ENCODE measurements at places on chromosomes 13 and 19.

DNA sequence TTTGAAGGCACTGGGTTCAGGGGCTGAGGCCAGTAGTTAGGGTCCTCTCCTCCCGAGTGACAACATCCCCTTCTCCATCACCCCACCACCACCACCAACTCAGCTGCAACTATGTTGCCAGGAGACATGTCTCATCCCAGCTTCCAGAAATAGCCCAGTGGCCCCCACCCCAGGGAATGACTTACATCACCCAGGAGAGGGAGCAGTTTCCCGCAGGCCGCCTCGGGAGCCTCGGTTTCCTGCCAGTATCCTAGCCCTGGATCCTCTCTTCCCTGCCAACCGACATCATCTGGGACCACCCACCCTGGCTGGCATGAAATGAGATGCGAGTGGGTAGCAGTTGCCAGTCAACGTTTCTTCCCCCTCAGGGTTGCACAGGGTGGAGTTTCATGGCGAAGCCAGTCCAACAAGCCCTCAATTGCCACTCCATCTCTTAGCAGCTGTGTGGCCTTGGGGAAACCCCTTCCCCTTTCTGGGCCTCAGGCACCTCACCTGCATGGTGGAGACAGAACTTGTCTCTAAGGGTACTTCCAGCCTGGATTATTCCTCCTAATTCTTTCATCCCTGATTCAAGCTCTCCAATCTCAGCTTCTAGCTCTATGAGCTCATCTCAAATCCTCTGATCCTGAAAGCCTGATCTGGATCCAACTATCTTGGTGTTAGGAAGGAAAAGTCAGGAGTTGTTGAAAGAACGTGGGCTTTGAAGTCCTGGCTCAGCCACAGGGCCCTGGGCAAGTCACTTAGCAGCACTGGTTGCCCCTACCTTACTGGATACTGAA is 3.9 kb upstream of the GSK3A start:
- DNase-seq: peak; percentile 69

DNA sequence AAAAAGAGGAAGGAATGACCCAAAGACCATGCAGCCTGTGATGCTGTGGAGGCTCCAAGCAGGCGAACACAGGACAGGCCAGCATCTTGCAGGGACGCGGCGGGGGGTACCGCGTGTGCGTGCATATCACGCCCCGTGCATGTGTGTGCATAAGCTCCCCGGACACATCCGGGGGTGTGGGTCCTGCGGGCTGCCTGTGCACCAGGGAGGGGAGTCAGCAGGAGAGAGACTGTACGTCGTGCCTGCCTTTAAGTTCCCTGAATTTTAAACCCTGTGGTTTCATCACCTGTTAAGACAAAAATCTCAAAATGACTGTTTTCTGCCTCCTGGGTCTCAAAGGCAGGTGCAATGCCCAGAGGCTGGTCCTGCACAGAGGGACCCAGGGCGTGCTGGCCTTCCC is 16.6 kb downstream of the ADAT3 start:
- DNase-seq: no peak

DNA sequence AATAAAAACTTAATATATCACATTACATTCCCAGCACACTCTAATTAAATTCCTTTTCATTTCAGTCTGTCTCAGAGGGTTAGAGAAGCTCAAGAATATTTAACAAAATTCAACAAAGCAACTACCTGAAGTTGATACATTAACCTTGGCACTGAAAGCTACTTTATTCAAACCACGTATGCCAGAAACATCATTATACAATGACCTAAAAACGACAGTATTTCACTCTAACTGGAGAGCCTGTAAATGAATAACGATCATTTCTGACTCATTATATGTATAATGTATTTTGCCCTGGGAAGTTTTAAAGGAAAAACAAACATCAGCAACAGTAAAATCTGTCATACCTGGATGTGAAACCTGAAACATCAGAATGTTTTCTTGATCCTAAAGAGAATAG is 270.1 kb downstream of the SLITRK5 start:
- no peak for DNase-seq

GRCh38 chr19:55042688-55043087 is 4.6 kb upstream of the GP6 start:
- DNase-seq: no peak

DNA sequence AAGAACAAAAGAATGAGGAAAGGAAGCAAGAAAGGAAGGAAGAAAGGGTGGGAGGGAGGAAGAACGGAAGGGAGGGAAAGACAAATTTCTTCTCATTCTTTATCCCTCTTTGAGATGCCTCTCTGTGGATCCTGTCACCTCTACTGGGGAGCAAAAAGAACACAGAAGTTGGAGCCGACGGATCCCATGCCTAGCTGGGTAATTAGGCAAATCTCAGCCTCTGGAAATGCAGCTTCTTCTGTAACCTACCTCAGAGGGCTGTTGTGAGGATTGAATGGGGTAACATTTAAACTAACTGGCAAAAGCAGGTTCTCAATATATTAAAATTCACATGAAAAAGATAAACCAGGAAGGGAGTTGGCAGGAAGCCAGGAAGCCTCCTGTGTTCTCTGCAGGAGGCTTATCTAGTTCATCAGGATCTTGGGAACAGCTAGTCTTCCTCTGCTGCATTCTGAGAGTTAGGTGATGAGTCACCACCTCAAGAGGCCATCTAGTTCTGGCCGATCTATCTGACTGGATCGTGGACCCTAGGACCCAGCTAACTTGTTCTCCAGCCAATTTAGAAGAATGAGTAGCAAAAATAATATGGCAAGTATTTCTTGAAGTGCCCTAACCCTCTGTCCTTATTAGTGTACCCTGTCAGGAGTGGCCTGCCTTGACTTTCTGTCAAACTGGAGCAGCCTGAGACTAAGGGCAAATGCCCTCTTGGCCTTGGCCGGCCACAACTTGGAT is 15.2 kb upstream of the CPB2 start:
- DNase-seq: peak; percentile 34

DNA sequence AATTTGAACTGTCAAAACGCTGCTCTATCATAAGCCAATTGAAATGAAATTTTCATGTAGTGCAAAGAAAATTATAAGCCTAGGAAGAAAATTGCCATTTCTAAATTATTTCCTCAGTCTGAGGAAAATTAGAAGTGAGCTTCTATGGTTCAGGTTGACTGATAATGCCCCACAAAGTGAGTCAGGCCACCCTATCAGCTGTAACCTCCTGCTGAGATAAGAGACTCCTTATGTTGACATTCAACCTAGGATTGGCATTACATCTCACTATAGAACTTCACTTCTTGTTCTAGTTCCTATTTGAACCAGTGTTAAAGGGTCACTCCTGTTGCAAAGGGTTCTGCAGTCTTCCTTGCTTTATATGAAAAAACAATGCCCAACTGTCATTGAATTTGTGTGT is 32.6 kb upstream of the RFC3 start:
- DNase-seq: no peak

- no peak for DNase-seq
These were observed 130.1 kb downstream of the KLF12 start for GRCh38 chr13:74004109-74004508.

DNA sequence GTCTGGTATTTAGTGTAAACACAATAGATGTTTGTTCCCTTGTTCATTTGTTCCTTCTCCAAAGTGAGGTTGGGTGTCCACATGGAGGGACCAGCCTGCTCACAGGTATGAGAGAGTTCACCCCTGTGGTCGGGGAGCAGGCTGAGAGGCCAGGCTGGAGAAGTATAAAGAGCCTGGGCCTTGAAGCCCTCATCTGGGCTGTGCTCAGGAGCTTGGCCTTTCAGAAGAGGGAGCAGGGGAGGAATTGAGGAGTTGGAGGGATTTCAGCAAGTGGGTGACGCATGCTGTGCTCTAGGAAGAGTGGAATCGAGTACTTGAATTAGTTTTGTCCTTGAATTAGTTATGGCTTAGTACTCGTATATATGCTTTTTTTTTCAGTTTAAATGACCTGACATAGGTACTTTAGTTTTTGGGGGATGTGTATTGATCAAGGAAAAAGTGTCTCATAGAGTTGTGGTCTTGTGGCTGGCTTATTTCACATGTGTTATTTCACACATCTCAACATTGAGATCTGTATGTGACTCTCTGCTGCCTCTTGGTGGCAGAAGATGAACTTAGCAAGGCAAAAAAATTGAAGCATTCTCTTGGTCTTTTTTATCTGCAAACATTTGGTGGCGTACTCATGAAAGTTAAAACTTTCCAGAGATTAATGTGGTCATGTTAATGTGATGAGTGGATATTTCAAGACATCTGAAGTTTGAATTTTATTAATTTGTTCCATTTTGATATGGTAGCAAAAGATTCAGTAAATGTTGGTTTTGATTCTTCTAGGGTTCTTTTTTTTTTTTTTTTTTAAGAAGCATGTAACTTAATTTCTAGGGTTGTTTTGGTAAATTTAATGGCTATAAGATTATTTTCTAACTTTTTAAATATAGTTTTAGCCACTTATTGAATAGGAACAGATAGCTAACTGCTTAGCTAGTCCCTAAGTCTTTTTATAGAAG is 54.3 kb downstream of the SLAIN1 start:
- peak; percentile 28 for DNase-seq

DNA sequence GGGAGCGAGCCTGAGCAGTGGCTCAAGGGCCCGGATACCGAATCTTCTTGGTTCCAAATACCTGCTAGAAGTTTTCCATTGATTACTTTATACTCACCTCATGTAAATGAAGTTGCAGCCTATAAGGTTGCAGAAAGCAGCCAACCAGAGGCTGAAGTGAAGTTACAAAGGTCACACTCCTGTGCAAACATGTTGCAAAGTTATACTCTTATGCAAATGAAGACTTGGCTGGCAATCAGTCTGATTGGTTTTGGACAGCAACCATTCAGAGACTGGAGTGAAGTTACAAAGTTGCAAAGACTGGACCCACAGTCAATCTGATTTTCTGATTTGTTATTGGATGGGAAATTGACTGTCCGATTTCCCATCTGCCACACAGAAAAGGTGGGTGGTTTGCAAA is 152.5 kb downstream of the GGACT start:
- DNase-seq: no peak

DNA sequence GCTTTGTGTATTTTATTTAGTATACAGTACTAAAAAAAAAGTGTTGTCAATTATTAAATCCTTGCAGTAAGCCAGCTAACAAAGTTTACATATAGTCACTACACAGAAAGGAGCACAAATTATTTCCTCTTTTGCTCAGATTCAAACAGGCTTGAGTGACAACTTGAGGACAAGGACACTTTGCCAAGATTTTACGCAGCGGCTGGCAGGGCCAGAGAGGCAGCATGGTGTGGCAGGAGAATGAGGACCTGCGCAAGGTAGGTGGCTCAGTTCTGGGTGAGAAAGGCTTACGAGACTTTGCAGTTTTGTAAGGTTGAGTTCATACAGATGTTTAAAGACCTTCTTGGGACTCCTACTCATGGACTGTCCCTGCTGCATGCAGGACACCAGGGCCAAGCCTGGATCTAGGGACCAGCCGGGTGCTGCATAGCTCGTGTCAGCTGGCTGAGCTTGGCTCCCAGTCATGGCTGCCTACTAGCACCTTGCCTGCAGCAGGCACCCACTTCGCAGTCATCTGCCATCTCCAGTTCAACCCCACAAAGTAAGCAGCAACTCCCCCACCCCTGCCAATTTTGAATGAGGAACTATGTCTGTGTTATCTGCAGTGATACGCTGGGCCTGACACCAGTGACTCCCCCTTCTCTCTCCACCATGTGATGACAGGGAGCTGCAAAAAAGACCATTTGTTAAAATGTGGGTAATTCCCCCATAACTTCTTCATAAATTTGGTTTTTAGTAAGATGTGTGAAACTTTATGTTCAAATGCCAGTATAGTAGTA is 3.7 kb upstream of the TUBA3C start:
- no peak for DNase-seq

DNA sequence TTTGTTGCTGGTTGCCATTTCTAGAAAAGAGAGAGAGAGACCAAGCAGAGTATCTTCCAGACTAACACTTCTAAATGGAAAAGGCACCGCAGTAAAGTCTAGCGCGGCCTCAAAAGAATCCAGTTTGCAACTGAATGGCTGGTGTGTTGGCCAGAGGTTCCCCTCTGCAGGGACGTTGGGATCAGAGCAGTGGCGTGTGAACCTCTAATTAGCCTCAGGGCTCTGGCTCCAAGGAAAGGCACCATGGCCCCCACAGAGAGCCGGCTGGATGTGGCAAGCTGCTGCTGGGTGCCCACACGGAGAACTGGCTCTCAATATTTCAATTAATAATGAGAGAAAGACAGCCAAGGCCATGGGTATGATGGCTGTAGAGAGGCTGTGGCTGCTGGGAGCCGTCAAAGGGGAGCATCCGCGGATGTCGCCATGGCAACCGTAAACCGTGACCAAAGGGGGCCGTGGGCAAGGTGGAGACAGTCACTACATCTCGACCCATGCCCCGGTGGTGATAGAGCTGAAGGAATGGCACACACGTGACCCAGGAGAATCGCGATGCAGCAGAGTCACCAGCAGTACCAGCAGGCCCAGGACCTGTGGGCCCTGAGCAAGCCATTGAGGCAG is 9.5 kb downstream of the VSTM2B start:
- no peak for DNase-seq

GRCh38 chr13:110503037-110503901 is 58.3 kb downstream of the RAB20 start:
- no peak for DNase-seq

DNA sequence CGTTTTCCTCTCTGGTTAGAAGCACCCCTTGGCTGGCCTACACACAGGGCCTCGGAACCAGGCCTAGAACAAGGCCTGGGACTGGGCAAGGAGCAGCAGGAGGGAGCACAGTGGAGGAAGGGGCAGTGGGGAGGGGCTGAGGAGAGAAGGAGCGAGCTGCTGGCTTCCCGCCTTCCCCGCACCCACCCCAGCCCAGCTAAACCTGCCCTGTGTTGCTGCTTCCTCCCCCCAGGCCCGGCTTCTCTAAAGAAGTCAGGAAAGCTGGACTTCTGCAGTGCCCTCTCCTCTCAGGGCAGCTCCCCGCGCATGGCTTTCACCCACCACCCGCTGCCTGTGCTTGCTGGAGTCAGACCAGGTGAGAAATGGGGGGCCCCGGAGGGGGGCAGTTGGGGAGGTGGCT is 24.3 kb downstream of the LYL1 start:
- DNase-seq: peak; percentile 18

- peak; percentile 7 for DNase-seq
These were observed 78.5 kb upstream of the NBEA start for GRCh38 chr13:34863360-34864135.

DNA sequence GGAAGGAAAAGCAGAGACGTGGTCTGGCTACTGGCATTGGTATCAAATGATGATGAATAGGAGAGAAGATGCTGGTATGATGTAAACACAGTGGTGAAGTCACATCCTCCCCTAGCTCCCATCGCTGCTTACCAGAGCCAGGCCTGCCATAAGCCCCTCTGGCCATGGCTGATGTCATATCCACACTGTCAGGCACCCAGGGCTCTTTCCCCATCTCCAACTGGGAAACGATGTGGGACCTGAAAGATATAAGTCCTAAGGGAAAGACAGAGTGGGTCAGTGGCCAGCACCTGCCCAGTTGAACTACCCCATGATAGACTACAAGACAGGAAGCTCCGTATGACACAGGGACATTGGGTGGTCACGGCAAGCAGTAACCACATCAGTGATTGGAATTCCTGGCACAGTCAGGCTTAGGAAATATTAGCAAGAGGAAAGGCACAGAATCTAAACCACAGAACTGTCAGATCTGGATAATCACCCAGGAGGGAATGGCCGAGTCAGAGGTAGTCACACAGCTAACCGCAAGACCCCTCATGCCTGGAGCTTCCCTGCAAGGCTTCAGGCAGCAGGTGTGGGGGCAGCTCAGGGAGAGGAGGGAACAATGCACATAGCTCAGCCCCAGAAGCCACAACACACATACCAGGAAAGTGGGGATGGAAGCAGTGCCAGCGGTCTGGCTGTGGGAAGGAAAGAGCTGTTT is 3.8 kb downstream of the ZNF792 start:
- no peak for DNase-seq

- no peak for DNase-seq
These were observed 17.8 kb downstream of the HNRNPM start for GRCh38 chr19:8462571-8462970.
